ENCODE measurements at places on chromosomes 13 and 19.
A peak's percentile ranks its signal among the peaks of the same experiment; 100 is the strongest.

- DNase-seq: no peak
Observed at GRCh38 chr13:42964761-42965161, 27.3 kb downstream of the EPSTI1 start.

- DNase-seq: no peak
Observed at GRCh38 chr19:16462757-16463250, 9.0 kb downstream of the EPS15L1 start.

- no peak for DNase-seq
Observed at GRCh38 chr19:45782820-45783785, 813 bp upstream of the DMPK start.

DNA sequence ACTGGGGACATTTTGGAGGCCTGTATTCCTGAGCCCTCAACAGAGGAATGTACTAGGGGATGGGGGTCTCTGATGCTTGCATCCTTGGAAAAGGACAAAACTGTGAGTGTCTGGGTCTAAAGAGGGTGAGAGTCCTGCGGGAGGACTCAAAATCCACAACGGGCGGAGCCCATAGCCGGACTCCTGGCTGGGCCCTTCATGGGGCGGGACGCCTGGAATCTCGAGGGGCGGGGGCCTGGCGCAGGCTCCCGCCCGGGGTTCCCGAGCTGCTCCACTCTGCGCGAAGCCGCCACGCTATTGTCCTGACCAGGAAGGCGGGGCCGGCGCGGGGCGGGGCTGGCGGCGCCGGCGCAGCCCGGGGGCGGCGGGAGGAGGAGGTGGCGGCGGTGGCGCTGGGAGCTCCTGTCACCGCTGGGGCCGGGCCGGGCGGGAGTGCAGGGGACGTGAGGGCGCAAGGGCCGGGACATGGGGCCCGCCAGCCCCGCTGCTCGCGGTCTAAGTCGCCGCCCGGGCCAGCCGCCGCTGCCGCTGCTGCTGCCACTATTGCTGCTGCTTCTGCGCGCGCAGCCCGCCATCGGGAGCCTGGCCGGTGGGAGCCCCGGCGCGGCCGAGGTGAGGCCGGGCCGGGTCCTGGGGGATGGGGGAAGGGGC is at the start of gene APLP1:
Gene APLP1 (plus strand): TSS at position 403 of the 651 bp plus-strand sequence. CDS start 63 bp downstream, at position 466.
- DNase-seq: peak; percentile 64

- DNase-seq: peak; percentile 17
Observed at GRCh38 chr19:19817357-19817756, 4.2 kb downstream of the ZNF506 start.

DNA sequence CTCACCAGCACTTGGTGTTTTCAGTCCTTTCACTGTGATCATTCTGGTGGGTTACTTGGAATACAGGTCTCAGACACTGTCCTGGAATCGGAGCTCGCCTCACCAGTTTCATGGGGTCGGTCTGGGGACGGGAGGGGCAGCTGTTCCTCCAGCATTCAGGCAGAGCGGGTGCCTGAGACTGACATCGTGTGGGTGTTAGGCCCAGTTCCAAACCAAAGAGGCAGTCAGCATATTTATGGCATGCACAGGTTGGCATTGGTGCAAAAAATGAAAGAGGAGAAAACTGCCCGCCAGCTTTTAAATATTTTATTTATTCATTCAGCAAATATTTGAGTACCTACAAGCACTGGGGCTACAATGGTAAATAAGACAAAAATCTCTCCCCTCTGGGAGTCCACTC is 20.1 kb downstream of the PLEKHF1 start:
- DNase-seq: no peak

GRCh38 chr19:5480427-5480836 is 25.2 kb downstream of the ZNRF4 start:
- DNase-seq: no peak

- no peak for DNase-seq
Observed at GRCh38 chr13:71460211-71460610, 406.8 kb downstream of the DACH1 start.

GRCh38 chr13:48748681-48749080 is 95.0 kb downstream of the CYSLTR2 start:
- DNase-seq: no peak

- no peak for DNase-seq
Observed at GRCh38 chr13:24900507-24900906, 136.5 kb downstream of the RNF17 start.

GRCh38 chr13:98492335-98493041 is 84.4 kb downstream of the STK24 start:
- DNase-seq: no peak

- no peak for DNase-seq
Observed at GRCh38 chr19:32606289-32606688, 25.3 kb downstream of the PDCD5 start.

DNA sequence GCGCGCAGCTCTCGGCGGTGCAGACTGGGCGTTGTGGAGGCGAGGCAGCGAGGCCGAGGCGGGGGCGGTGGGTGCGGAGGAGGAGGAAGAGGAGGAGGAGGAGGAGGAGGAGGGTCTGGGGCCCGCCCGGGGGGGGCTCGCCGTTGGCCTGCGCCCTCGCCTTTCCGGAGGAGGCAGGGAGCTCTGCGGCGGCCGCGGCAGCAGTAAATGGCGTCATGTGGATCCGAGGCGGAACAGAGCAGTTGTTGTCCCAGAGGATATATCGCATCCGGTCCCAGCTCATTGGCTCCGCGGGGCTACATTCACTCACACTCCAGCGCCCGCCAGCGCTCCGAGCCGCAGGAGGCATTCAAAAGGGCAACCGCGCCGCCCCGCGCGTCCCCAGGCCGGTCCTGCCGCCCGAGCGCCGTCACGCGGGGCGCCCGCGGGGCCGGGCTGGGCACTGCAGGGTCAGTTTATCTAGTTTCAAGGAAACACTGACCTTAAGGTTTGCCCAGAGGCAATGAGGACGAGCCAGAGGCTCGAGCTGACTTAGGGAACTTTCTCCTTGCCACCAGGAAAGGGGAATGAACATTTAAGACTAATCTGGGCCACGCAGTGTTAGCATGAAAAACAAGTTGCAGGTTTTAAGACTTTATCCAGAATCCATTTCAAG is at the start of gene SPRY2:
Gene SPRY2 (minus strand): TSS at position 26 of the 655 bp plus-strand sequence. CDS start 3,421 bp downstream, outside the sequence.
- peak; percentile 2 for DNase-seq

- no peak for DNase-seq
Observed at GRCh38 chr19:37953171-37953917, 46.3 kb downstream of the SIPA1L3 start.

DNA sequence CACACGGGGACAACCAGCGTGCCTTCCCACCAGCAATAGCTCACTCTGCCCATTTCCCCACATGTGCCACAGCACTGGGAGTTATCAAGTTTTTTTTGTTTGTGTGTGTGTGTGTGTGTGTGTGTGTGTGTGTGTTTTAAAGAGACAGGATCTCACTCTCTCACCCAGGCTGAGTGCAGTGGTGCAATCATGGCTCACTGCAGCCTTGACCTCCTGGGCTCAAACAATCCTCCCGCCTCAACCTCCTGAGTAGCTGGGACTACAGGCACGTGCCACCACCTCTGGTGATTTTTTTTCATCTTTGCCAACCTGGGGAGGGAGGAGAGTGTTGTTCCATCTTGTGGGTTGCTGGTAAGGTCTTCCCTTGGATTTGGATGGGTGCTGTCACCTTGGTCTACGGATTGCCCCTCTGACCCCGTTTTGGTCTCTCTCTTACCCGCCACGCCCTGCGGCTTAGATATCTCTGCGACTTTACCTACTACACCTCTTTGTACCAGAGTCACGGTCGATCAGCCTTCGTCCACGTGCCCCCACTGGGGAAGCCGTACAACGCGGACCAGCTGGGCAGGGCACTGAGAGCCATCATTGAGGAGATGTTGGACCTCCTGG is 22.6 kb downstream of the PGPEP1 start:
- no peak for DNase-seq

- DNase-seq: no peak
Observed at GRCh38 chr19:9848060-9848459, 12.9 kb downstream of the PIN1 start.

GRCh38 chr19:47230921-47231214 is at the start of gene BBC3:
BBC3 (minus strand) TSS chr19:47231199; CDS start chr19:47228431, 2,768 bp downstream.
- DNase-seq: no peak

DNA sequence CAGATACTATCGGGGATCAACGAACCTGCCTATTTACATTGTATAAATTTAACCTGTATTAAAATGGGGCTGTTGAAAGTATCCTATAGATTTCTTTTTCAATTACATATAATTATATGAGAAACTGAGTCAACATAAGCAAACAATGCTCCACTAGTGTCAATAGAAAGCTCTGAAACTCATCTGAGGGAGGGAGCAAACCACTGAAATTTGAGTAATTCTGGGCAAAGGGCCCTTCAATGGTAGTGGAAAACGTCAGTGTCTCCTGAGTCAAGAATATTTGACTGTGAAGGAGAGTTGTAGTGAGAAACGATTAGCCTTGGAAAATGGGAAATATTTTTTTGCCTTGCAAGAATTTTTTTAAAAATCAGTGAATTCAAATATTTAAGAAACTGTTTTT is 17.6 kb upstream of the VN1R4 start:
- DNase-seq: no peak

- no peak for DNase-seq
Observed at GRCh38 chr19:3135961-3136683, at the start of gene GNA15. GNA15 (plus strand) TSS chr19:3136033; CDS start chr19:3136451, 418 bp downstream.

- DNase-seq: no peak
Observed at GRCh38 chr19:47723581-47723940, 10.3 kb downstream of the EHD2 start.
